ENCODE measurements at places on chromosomes 6 and 20.

- no peak for DNase-seq
These were observed 697.2 kb downstream of the HDGFL1 start for GRCh38 chr6:23266536-23266935.

DNA sequence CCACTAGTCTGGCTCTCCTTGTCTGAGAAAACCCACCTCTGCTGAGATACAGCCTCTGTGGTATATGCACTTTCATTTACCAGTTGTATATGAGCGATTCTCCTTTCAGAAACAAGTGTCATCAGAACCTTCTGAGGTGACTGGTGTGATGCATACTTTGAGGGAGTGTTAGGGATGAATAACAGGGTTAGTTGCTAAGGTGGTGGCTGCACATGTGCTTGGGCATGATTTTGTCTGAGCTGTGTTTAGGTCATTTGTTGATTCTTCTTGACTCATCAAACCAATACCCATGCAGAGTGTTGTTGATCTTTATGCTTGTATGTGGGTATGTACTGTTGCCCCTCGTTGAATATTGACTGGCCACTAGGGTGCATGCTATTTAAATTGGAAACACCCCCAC lies 25.7 kb downstream of the DTD1 start:
- DNase-seq: no peak

DNA sequence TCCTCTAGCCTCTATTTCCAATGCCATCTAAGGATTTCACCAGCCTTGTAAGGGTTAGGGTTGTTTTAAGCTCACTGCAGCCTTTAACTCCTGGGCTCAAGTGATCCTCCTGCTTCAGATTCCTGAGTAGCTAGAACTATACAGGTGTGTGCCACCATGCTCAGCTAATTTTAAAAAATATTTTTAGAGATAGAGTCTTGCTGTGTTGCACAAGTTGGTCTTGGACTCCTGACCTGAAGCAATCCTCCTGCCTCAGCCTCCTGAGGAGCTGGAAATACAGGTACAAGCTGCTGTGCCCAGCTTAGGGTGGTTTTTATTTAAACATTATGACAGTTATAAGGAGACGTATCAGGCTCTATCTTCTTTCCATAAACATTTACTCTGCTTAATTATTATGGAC lies 26.5 kb downstream of the ANKRD6 start:
- DNase-seq: no peak

GRCh38 chr6:49339096-49339495 lies 124.0 kb downstream of the MMUT start:
- no peak for DNase-seq

DNA sequence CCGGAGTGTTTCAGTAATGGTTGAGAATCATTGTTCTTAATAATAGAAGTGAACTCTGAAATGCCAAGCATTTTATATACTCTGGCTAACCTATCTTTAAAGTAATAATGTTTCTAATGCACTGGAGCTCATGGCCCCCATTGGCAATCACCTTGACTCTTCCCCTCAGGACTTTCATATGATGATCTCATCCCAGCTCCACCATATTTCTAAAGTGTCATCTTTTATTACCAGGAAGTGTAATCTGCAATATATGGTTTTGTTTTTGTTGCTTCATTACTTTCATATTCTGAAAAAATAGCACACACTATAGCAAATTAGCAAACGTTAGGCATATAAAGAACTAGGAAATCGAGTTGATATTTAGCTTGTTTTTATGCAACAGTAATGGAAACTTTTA lies 60.3 kb downstream of the TULP4 start:
- no peak for DNase-seq
